ENCODE measurements at places on chromosomes 5 and 9. TPM values are rescaled to one million over a fixed set of nuclear protein-coding genes. Genes with fewer than 3 reads are reported as not detected.

DNA sequence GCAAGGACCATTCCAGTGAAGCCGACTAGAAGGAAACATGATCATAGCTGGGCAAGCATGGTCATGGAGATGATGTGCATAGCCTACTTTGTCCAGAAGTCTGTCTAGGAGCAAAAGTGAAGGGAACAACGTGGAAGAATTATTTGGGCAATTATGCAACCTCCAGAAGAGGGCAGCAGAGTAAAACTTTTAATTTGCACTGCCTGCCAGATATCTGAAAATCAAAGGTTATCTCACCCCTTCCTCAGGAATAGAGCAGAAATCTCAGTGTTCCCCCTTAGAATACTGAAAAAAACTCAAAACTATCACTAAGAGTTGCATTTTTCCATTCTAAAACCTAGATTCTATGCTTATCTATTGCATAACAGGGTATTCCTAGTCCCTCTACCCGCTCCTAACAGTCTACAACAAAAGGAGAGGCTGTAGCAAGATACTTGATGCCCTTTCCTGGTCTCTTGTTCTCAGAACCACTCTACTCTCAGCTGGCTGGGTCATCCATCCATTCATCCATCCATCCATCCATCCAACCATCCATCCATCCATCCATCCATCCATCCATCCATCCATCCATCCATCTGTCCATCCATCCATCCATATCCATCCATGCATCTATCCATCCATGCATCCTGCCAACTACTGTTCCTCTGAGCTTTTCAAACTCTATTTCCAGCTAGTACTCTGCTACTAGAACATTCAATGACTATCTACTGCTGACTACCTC lies 8.4 kb upstream of the SETD9 start:
- peak; percentile 13 for DNase-seq

DNA sequence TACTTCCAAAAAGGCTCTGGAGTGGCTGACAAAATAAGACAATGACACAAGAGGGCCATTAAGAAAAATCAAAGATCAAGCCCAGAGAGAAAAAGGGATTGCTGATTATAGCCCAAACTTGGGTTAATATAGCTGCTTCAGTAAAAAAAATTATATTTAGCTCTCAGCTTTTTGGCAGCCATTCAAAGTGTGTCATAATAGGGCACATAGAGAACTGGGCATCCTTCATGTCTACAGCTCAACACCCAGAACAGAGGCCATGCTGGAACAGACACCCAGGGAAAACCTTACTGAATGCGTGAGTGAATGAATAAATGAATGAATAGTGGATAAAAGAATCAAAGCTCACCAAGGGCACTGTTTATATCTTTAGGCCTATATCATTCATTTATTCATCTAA lies 110.1 kb downstream of the SLIT3 start:
- DNase-seq = no peak

The SAXO1 gene
- 0.19 TPM for polyA plus RNA-seq

The NAIF1 gene
- polyA plus RNA-seq = 8.7 TPM

GRCh38 chr5:79025054-79025472 lies 40.0 kb upstream of the ARSB start:
- DNase-seq = peak; percentile 72

DNA sequence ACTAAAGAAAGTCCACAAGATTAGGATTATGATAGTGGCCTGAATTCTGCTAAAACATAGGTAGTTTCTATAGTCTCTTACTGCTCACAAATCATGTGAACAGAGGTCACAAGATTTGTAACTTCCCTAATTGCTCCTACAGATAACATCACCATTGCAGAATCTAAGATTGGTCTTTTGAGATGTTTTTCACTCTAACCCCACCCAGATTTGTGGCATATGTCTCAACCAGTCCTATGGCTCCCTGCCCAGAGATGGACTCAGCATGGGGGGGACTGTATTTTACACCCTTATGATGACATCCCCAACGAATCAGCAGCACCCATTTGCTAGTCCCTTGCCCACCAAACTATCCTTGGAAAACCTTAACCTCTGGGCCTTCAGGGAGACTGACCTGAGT lies 1046.2 kb downstream of the CDH12 start:
- DNase-seq = no peak

The HMHB1 gene
- not detected for polyA plus RNA-seq

GRCh38 chr9:116061546-116062205 lies 91.9 kb upstream of the PAPPA start:
- no peak for DNase-seq

The TAF1L gene
- 0.08 TPM for polyA plus RNA-seq

DNA sequence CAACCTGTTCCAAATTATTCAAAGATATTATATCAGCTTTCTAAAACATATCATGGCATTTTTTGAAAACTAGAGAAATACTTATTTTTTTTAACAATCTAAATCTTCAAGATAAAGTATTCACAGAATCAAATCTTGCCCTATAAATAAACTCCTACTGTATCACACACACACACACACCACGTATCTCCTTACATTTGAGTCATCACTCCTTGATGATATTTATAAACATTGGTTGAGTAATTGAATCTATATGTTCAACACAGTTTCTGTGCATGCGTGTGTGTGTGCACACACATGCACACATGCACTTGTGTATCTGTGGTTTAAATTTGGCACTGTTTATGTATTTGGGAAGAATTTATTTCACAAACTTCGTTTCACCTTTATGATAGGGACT lies 1716.4 kb downstream of the EFNA5 start:
- no peak for DNase-seq

DNA sequence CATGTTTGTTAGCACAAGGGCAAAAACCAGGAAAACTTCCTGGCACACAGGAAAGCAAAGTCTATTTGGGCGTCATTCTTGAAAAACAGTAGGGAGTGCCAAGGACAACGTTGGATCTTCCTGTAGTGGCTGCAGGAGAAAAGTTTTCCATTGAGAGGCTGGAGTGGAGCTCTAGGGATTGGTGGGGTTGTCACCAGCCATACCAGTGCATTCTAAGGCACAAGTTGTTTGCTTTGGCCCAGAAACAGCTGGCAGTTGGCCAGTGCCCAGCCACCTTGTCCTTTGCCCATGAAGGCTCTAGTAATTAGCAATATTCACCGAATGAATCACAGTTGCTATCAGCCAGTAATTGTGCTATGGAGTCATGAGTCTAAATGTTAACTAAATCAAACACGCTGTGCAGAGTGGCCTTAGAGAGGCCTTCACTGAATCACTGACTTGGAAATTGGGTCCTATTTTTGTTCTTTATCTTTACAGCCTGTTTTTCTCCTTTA lies 26.4 kb downstream of the TNFSF15 start:
- DNase-seq = no peak

The MEF2C gene
- 41.3 TPM for polyA plus RNA-seq

DNA sequence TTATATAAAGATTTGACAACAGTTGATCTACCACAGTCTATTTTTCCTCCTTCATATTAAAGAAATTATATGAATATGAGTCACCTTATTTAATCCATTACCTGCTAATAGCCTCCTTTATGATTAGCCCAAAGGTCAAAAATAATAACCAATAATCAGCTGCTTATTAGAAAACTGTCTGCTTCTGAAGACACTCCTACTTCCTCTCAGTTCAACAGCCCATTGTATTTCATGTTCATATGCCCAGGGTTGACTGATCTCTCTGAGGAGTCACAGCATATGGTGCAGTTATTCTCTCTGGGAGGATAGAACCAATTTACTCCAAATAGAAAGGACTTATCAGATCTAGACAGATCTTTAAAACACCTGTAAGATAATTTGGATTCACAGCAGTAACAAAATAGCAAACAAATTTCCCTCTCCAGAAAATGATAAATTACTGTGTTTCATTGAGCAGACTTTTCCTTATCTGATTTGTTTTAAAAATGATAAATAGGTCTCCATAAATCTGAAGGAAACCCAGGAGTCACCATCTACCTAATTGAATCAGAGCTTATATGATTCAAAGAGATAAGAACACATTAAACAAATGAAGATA lies 180.4 kb upstream of the ITGA1 start:
- DNase-seq = no peak

The SPINK4 gene
- polyA plus RNA-seq = not detected

GRCh38 chr9:15077946-15078729 lies 167.9 kb upstream of the FREM1 start:
- DNase-seq = no peak

GRCh38 chr5:167773668-167774301 lies 517.7 kb upstream of the WWC1 start:
- DNase-seq = no peak

The SPINK7 gene
- 0.19 TPM for polyA plus RNA-seq

- no peak for DNase-seq
Observed at GRCh38 chr5:66339896-66340295, 195.8 kb downstream of the SREK1 start.

- no peak for DNase-seq
Observed at GRCh38 chr9:20996809-20997208, 34.6 kb downstream of the HACD4 start.

The PCDHB10 gene
- polyA plus RNA-seq = 6.8 TPM

All from renal cortex interstitium (tissue), 15 donors.